ENCODE measurements at places on chromosomes 16 and 17.

GRCh38 chr17:1206026-1206777 lies 26.4 kb upstream of the ABR start:
- DNase-seq, result peak; percentile 96

DNA sequence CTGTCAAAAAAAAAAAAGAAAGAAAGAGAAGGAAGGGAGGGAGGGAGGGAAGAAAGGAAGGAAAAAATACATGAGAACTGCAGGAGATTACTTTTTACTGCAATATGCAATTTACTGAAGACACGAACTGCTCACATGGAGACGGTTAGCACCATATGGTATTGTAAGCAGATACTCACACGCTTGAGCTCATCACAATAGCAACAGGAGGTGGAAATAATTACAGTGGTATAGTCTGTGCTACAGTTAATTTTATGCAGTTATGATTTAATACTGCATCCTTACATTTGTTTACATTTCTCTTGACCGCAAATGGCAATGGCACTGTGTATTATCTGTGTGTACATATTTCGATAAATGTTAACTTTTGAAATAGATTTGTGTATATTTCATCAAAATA lies 21.4 kb upstream of the SLC46A1 start:
- DNase-seq, result no peak

DNA sequence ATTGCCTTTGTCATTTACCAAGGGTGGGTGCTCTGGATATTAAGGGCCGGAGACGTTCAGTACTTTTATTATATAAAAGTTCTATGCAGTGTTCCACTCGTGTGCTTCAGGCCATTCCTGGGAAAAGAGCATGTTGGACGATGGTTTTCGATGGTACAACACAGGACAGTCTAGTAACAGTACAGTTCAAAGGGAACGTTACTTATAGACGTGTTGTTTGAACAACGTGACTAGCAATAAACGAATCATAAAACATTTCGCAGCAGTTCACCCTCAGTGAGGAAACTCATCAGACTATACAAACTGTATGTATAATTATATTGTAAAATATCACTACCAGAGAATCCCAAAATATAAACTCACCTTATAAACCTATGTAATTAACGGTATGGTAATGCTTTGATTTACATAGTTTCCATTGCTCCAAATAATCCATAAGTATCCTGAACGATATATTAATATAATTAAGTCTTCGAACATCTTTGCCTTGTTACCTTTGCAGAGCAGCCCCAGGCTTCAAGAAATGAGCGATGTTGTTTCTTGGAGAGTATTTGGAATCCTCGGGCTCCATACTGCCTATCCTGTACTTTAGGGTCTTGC lies 589 bp downstream of the NMT1 start:
- no peak for DNase-seq

DNA sequence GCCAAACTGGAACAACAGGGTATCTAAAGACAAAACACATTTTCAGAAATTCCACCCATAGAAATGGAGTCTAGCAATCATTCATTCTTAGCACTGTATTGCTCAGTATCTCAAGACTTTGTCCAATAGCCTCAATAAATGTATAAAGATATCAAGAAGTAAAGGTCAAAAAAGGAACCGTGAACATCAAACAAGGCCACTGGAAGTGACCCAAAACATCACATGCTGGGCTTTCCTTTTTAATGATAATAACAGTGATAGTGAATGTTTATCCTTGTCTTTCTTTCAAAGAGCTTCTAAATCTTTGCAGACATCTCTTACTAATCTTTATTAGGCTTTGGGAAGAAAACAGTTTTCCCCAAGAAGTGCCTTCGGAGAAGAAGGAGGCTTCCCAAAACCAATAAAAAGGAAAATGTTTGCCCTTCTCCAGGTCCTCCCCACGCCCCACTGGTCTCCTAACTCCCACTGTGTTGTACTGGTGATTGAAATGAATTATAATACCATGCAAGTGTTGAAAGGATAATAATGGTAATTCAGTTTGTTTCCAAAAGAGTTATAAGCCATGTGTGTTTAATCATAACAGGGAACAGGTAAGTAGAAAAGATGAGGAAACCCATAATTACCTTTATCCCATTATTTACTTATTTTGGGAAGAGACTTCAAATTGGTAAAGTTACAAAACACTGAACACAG lies 18.6 kb downstream of the RNF43 start:
- no peak for DNase-seq

DNA sequence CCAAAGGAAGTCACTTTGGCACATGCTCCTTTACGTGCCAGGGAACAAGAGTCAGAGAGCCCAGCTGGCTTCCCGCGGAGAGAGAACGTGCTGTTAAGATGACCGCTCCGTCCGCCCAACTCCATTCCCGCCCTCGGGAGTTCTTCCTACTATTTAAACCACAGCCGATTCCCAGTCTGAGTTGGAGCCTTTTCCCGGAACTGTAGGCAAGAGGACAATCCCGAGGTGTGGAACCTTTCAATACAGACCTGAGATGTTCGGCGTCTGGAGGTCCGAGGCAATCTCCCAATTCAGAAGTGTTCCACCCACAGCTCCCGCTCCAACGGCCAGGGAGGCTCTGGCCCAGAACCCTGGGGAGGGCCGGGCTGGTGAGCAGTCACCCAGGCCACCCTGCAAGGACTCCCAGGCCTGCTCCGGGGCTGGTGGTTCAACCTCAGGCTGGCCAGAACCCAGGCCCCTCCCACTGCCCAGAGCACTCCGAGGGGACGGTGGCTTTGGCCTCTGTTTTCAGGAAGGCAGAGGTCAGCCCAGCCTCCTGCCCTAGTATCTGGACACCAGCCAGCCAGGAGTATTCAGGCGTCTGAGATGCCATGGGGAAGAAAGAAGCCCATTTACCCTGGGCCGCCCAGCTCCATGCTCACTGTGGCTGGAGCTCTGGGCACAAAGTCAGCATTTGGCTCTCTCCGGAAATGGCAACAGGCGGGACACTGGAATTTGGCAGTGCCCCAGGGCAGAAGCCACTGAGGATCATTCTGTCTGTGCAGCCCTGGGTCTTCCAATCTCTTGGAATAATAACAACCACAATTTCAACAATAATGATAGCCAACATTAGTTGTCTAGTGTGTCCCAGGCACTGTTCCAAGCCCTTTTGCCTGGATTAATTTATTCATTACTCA lies 21.4 kb downstream of the EMP2 start:
- DNase-seq, result no peak

DNA sequence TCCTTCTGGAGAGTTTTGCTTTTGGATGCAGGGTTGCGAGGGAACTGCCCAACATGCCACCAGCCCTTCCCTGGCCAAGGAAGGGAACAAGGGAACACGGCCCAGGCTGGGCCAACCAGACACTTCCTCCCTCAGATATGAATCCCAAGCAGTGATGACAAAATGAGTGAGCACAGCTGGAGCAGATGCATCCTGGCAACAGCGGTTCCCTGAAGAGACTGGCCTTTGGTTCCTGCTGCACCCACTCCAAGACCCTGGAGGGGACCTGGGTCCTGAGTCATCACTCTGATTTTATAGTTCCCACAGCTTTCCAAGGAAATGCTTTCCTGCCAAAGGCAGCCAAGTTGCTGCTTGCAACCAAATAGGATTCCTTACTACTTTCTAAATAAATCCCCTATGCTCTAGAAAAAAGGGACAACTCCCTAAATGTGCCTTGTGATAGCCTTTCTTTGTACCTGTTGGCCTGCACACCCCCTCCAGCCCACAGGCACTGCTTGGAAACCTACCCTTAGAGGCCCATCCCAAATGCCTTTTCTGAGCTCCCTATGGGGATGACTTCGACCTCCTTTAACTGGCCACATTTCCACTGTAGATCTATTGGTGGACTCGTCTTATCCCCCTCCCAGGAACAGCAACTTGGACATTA lies 5.3 kb downstream of the ST3GAL2 start:
- peak; percentile 79 for DNase-seq

GRCh38 chr16:79173919-79174318 lies 426.6 kb downstream of the MAF start:
- no peak for DNase-seq

DNA sequence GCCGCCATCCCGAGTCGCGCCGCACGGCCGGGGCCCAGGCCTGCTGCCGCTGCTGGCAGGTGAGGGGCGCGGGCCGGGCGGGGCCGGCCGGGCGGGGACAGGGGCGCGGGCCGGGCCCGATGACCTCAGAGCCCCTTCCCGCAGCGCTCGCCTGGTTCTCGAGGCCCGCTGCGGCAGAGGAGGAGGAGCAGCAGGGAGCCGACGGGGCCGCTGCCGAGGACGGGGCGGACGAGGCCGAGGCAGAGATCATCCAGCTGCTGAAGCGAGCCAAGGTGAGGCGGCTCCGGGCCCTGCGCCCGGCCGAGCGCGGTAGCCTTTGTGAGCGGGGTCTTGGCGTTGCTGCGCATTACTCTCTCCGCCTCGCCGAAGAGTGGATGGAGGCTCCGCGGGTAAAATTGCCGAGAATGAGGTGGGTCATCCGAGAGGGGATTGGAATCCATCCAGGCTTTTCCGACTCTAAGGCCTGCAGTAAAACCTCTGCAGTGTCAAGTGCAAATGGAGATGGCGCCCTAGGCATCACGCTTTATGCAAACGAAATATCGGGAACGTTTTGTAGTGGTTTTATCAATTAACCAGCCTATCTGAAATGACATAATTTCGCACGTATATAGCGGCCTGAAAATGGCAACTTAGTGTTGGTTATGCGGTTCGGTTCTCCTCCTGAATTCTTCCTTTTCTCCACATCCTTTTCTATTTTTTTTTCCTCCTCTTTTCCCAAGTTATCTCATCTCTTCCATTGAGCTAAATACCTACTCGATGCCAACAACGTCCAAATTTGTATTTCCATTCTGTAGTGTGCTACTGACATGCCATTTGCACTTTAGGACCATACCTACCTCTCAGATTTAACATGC lies 577 bp downstream of the TTC19 start:
- DNase-seq, result peak; percentile 66

DNA sequence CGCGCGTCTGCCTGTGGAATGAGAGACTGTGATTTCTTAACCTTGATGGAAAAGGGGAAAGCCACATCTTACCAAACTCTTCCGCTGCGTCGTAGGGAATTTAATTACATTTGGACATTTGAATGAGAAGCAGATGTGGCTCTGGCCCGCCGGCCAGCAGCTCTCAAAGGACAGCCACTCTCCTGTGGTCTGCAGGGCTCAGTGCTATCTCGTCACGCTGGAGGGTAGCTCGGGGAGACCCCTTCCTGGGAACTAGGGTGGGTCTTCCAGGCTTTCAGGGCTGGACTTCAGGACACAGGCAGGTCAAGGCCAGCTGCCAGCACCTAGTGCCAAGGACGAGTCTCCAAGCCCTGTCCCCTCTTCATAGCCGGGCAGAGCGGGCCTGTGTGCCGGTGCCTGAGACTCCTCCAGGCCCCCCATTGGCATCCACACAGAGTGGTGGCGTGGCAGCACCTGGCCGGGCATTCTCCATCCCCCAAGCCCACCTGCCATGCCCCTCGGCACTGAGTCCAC lies 15.9 kb upstream of the TBX2 start:
- DNase-seq, result no peak

GRCh38 chr16:69894676-69895075 lies 56.5 kb upstream of the CLEC18A start:
- DNase-seq, result no peak

- DNase-seq, result peak; percentile 45
Observed at GRCh38 chr16:53773150-53773846, 69.3 kb downstream of the FTO start.

DNA sequence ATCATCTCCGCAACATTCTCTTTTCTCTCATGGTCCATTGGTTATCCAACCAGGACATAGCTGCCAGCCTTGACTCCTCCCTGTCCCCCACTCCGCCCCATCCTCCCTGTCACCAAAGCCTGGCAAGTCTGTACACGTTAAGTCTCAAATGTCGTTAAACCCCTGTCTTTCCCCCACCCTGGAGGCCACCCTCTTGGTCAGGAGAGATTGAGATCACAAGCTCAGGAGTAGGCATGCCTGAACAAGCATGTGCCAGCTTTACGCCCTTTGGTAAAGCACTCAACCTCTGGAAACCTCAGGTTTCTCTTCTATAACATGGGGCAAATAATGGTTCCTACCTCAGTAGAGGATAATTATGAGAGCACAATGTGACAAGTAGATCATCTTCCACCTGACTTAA lies 38.1 kb upstream of the CCL1 start:
- no peak for DNase-seq

- DNase-seq, result no peak
Observed at GRCh38 chr16:65672960-65673359, 551.1 kb upstream of the CDH11 start.

GRCh38 chr17:13635951-13636350 lies 34.2 kb upstream of the HS3ST3A1 start:
- DNase-seq, result peak; percentile 53

DNA sequence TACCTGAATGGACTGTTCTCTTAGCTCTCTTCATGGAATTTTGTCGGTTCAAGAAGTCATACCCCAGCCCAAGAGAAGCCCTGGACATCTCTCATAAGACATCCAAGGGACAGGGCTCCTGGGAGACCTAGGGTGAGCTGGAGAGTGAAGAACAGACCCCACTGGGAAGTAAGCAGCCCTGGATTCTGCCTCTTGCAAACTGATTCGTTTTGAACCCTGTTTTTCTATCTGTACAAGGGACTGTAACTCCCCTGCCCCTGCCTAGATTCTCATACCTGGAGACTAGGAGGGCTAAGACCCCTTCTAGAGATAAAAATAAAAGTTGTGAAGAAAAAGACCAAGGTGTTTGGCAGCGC lies 449 bp downstream of the CCL3L1 start:
- peak; percentile 73 for DNase-seq

DNA sequence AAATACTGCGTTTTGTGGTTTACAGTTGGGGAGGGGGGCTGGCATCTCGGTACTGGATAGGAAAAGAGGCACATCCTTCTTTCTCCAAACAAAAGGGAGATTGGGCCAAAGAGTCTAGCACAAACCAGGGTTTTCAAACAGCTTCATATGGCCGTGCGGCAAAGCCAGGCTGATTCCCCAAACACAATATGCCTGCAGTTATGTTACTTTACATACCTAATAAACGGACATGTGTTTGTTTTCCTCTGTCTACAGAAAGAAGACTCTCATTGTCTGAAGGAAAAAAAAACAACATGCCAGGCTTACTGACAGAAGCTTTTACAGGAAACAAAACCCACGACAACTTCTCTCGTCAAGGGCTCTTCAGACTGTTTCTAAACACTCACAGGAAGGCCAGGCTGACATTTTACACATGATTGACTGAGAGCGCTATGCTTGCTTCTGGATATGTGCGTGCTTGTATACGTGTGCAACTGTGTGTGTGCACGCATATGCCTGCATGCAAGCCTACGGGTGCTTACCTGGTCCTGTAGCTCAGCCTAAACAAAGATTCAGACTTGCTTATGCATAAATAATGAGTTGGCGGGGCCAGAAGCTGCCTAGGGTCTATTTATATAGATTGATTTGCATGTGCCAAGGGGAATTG lies 461.0 kb upstream of the C16orf82 start:
- no peak for DNase-seq

GRCh38 chr16:68425498-68426346 lies 22.6 kb downstream of the SMPD3 start:
- DNase-seq, result no peak

- DNase-seq, result no peak
Observed at GRCh38 chr16:67015313-67015731, 13.6 kb upstream of the CBFB start.

All from suppressor macrophage treated with lipopolysaccharide for 1 hour (primary cell).